Muscle of back (tissue), 13 donors: ENCODE measurements at places on chromosomes 16 and 17.
A peak's percentile ranks its signal among the peaks of the same experiment; 100 is the strongest.

- DNase-seq, result no peak
These were observed 14.9 kb upstream of the CLEC18A start for GRCh38 chr16:69936252-69936651.

GRCh38 chr17:62194401-62194800, 129.3 kb upstream of the MED13 start:
- no peak for DNase-seq

DNA sequence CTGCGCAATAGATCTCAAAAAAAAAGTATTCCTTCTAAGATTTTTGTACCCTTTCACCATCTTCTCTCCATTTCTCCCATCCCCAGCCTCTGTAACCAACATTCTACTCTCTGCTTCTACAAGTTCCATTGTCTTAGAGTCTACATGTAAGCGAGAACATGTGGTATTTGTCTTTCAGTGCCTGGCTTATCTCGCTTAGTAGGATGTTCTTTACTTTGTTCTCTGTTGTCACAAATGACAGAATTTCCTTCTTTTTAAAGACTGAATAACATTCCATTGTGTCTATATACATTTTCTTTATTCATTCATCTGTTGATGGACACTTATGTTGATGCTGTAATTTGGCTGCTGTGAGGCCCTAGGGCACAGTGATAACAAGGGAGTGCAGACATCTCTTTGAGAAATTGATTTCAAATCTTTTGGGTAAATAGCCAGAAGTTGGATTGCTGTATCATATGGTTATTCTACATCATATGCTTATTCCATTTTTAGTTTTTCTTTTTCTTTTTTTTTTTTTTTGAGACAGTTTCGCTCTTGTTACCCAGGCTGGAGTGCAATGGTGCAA, 37.7 kb upstream of the MYH10 start:
- DNase-seq, result no peak

- DNase-seq, result no peak
These were observed 16.1 kb downstream of the ABCA3 start for GRCh38 chr16:2324296-2324859.

DNA sequence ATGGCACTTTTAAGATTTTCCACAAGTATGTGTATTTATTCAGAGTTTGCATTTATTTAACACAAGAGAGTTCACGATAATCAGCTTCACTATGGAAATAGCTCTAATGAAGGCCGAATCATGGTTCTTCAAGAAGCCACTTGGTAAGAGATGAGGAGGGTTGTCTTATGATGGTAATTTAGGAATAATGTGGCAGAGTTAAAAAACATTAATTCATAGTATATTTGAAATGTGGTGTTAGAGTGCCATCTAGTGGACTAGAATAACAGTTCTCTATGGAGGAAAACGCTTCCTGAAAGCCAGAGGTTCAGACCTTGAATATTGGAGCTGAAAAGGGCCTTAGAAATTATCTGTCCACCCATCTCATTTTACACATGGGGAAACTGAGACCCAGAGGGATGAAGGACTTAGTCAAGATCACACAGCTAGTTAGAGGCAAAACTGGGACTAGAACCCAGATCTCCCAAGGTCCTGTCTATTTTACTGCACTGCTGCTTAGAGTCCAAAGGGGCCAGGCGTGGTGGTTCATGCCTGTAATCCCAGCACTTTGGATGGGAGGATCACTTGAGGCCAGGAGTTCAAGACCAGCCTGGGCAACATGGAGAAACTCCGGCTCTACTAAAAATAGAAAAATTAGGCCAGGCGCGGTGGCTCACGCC, 33.8 kb upstream of the KPNB1 start:
- DNase-seq, result peak; percentile 70
